HuH-7 (cell line): ENCODE measurements at places on chromosomes 12 and 14.

- DNase-seq, result peak; percentile 66
Measured at GRCh38 chr14:100303179-100303578, 3.1 kb downstream of the SLC25A29 start.

- no peak for DNase-seq
Measured at GRCh38 chr12:74801625-74802024, 264.0 kb downstream of the ATXN7L3B start.

- DNase-seq, result peak; percentile 92
Measured at GRCh38 chr14:105203057-105203531, 22.0 kb upstream of the NUDT14 start.

- DNase-seq, result no peak
Measured at GRCh38 chr12:124259154-124260066, 35.5 kb upstream of the RFLNA start.

GRCh38 chr12:57852620-57853500 lies 6.3 kb upstream of the CTDSP2 start:
- no peak for DNase-seq

DNA sequence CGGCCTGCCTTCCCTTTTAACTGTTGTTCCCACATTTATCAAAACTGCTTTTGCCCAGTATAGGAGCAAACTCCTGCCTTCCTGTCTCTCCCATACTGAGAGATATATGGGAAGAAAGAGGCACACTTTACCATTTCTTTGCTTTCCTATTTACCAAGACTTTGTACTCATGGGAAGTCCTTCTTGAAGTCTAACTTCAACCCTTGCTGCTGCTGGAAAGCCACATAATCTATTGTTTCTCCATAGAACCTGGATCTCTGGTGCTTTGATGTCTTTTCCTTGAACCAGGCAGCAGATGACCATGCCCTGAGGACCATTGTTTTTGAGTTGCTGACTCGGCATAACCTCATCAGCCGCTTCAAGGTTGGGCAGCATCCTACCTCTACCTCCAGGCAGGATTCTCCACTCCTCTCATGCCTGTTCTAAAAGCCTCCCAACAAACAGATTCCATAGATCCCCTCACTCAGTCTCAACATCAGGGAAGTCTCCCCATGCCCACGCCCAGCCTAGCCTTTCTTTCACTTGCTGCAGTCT lies 18.4 kb downstream of the PPP1R1A start:
- DNase-seq, result no peak

DNA sequence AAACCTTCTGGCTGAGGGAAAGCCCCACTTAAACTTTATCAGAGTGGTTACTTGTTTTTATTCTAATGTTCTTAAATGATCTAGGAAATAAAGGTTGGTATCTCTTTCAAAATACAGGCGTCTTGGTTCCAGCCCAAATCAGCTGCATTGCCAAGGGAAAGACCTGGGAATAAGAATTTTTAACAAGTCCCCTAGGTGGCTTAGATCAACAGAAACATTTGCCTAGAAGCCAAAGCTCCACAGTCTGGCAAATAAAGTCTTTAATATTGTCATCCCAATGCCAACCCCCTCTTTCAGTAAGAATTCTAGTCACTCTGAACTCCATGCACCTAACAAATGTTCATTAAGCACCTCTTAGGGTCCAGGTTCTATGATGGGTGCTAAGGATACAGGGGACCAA lies 66.8 kb downstream of the ARL6IP4 start:
- no peak for DNase-seq

- DNase-seq, result no peak
Measured at GRCh38 chr12:63841571-63841970, 2.9 kb upstream of the SRGAP1 start.

GRCh38 chr12:32261638-32262037 lies 137.7 kb upstream of the FGD4 start:
- DNase-seq, result no peak
